ENCODE measurements at places on chromosomes 4 and X.
A peak's percentile ranks its signal among the peaks of the same experiment; 100 is the strongest.

DNA sequence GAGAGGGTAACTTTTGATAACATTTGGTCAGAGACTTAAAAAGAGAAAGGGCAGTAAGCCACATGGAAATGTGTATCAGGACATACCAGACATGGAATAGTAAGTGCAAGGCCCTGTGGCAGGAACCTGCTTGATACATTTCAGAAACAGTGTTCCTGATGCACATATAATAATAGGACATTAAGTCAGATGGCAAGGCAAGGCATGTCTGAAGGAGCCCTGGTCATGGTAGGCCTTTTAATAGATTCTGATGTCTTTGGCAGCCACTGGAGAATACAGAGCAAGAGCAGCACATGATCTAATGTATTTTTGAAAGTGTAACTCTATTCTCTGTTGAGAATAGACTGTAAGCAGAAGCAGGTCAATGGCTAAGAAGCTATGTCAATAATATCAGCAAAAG, 279.7 kb downstream of the CAMK2D start:
- no peak for DNase-seq

DNA sequence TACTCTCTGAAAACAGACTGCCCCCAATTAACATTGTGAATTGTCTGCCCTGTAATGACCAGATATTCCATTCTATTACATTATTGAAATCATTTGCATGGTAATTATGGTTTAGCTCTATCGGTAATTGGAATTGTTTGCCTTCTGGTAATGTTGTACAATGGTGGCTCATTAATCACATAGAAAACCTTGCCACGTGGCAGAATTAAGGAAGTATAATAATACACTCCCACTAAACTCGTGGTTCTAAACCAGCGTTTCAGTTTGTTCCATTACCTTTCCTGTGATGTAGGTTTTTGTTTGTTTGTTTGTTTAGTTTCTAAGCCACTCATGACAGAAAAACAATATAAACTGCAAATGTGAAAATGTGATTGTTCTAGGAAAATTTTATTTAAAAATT, 45.1 kb upstream of the TAPT1 start:
- no peak for DNase-seq

DNA sequence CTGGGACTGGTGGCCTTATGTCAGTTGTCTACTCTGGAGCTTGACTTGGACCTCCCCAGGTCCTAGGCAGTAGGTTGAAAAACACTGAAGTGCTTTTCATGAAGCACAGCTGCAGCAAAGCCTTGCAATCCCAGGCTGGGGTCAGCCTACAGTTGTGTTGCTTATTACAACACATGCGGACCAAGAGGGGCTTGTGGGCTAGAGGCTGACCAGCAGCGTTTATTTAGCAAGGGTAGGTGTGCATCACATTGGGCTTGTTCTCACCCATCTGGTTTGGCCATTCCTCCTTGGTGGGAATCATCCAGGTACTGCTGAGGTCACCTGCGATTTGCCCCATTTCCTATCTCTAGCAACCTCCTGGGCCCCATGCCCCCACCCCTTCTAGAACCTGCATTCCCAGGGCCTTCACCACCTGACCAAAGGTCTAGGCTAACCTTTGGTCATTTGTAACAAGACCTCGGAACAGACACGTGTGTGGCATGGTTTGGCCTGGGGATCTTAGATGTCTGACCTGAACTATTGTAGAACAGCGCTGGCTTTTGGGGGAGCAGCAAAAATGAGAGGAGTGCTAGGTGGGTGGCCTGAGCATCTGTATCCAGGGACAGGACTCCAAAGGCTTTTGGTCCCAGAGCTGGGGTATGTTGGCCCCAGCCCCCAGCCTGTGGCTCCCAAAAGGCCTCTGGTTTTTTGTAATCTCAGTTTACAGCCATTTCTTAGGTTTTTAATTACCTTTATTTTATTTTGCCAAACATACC, 3.0 kb downstream of the RPL10 start:
- no peak for DNase-seq

GRCh38 chrX:49840679-49841078, 11.6 kb downstream of the PAGE4 start:
- peak; percentile 87 for DNase-seq

DNA sequence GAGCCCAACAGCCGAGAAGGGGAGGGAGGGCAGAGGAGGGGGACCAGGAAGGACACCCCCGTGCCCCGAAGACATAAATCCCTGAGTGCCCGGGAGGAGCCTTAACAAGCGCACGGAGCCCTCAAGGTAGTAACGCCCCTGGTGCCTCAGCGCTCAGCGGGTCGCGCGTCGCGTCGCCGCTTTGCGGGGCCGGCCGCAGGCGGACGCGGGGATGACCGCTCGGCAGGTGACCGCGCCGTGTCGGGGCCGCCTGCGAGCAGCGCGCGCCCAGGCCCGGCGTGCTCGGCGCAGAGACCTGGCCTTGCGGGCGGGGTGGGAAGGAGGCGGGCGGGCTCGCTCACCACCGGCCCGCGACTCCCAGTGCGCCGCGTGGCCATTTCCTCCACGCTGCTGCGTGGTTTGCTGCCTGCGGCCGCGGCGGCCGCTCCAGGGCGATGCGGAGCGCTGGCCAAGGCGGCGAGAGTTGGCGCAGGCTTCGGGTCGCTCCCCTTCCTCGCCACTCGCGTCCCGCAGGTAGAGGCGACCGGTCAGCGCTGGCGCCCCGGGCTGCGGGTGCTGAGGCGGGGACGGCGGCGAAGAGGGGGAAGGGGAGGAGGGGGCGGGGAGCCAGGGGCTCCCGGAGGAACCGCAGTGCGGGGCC, 632 bp downstream of the CCSER1 start:
- peak; percentile 80 for DNase-seq

DNA sequence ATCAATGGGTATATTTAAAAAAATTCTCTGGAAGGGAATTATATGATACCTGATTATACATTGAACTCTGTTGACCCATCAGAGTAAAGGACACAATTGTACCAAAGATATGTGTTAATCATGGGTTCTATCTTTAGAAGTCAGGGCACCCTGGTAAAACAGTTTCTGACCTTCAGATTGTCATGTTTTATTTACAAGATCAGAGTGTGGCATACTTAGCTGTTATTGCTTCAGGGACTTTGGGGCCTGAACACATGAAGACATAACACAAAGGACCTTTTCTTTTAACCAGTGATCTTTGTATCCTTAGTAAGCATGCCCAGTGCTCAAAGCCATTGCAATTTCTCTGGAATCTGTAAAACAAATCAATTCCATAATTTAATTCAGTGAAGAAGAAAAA, 204.8 kb upstream of the RPS6KA3 start:
- no peak for DNase-seq

DNA sequence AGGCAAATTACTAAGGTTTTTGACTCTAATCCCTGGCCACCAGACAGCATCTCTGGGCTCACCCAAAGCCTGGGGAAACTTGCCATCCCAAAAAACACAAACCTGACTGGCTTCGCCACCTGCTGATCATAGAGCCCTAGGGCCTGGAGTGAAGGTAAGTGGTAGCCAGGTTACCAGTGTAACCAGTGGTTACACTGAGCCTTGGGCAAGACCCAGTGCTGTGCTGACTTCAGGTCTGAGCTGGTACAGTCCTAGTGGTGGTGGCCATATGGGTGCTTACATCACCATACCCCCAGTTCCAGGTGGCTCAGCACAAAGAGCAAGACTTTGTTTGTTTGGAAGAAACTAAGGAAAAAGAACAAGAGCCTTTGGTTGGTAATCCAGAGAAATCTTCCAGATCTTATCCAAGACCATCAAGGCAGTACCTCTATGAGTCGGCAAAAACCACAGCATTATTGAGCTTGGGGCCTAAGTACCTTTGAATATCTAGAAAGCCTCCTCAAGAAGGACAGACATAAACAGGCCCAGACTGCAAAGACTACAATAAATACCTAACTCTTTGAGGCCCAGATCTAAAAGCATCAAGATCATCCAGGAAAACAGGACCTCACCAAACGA, 13.7 kb downstream of the MED14 start:
- DNase-seq: no peak

GRCh38 chrX:153449368-153450113, 3.7 kb upstream of the TREX2 start:
- no peak for DNase-seq

GRCh38 chrX:114162068-114162735, 421.7 kb upstream of the HTR2C start:
- DNase-seq: no peak

- no peak for DNase-seq
Measured at GRCh38 chr4:169045862-169046584, 36.0 kb upstream of the CBR4 start.

DNA sequence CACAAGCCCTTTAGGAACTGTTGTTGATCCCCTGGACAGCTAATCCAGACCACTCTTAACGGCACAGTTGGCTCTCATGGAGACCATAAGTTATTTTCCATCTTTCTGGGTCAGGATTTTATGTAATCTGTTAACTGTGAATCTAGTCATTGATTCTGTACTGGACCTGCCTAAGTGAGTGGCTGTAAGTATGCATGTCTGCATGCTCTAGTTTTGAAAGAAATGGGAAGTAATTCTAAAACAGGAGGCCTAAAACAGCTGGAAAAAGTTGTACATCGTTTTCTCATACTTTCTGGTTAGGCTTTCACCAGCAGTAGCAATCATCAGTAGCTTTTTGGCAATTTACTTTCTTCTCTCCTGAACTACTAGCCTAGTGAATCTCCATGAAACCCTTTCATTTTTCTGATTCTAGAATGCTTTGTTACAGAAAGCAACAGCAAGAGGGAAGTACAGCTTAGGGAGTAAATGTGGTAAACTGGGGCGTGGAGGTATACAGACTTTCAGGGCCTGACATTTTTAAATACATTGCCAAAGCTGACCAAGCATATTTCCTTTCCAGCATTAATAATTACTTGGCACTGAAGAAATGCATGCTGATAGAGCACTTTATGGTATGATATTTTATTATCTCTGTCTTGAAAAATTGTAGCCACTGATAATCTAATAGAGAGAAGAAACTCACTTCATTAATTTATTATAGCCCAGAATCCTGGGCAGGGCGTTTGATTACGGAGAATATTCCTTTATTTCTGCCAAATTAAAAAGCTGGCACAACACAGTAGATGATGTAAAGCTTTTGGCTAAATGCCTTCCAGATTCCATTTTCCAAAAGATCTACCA, 202.7 kb downstream of the BANK1 start:
- DNase-seq: no peak

GRCh38 chrX:49273181-49273727, 3.7 kb downstream of the PPP1R3F start:
- no peak for DNase-seq

GRCh38 chr4:111632641-111633151, 512.6 kb upstream of the FAM241A start:
- DNase-seq: peak; percentile 61

GRCh38 chr4:98573791-98574190, 84.6 kb downstream of the TSPAN5 start:
- DNase-seq: no peak

DNA sequence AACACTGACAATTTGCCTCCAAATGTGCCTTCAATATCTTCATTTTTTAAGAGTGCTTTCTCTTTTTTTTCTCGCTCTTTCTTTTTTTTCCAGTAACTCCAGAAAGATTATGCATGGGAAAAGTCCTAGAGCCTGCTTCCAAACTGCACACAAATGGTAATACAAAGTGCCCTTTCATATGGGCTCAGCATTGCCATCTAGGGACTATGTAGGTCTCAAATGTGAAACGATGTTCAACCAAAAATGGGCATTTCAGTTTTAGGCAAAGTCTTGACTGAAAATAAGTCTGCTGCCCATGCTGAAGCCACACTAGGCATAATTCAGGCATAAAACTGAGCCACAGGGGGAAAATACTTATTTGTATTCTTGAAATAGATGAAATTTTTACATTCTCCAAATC, 65.6 kb downstream of the SYNPO2 start:
- DNase-seq: no peak

DNA sequence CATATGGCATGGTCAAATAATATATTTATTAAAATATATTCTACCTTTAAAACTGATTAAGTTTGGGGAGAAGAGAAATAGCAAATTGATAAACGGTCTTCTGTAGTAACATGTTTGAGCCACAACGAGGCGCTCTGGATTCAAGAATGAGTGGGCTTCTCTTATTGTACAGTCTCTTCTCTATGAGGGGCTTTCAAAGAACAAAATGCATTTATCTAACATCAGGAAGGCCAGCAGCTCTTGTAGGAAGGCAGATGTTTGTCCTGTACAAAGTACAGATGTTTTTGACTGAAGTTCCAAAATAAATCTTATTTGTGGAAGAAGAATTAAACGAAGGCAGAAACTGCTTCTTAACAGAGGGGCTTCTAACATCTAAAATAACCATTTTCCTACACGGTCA, 153.6 kb downstream of the RASL11B start:
- DNase-seq: peak; percentile 17

DNA sequence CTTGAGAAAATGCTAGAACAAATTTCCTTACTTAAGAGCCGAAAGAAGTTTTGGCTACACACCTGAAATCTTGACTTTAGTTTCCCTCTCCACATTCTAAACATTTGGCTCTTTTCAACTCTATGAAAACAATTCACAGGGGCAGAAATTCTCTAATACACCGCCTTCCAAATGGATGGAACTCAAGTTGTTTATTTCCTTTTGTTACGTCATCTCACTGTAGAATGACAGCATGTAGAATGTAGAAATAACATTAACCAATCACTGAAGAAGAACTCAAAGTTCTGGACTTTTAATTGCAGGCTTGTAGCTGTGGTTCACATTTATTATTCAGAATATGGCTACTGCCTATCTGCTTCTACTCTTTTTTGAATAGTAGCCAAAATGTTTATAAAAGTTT, 1.9 kb downstream of the DMP1 start:
- DNase-seq: no peak

- no peak for DNase-seq
Measured at GRCh38 chr4:177408023-177408422, 34.2 kb downstream of the AGA start.

GRCh38 chr4:127709456-127709855, 20.7 kb upstream of the SLC25A31 start:
- no peak for DNase-seq

DNA sequence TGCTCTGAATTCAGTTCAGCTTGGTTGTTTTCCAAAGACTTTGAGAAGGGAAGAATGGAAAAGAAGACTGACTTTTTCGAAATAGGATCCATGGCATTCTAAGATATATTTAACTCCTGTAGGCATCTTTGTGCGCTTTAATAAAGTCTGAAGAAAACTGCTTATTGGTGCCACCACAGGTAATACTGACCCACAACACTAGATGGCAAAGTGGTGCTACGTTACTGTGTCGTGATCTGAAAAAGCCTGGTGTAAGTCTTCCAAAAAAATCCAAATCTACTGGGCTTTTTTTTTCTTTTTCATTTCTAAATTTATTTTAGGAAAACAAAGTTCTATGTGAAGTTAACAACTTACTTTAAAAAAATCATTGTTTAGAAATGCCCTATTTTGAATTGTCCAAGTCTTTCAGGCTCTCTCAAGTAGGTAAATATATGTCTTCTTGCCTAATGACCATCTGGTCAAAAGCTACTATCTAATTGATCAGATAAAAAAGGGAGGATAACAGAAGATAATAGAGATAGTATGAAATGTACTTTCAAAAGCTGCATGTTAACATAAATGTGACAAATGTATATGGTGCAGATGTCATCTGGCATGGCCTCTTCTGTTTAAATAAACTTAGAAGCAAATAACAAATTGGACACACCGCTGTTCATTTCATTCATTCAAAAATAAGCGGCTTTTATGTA, 47.0 kb upstream of the MID1IP1 start:
- peak; percentile 15 for DNase-seq

GRCh38 chrX:18076434-18076833, 144.3 kb downstream of the BEND2 start:
- no peak for DNase-seq

Measured in COR-L47 (cell line).